Right ventricle myocardium inferior (tissue), 1 donor: ENCODE measurements at places on chromosomes 5 and 9. TPM values are rescaled to one million over a fixed set of nuclear protein-coding genes. Genes with fewer than 3 reads are reported as not detected.
A peak's percentile ranks its signal among the peaks of the same experiment; 100 is the strongest.

DNA sequence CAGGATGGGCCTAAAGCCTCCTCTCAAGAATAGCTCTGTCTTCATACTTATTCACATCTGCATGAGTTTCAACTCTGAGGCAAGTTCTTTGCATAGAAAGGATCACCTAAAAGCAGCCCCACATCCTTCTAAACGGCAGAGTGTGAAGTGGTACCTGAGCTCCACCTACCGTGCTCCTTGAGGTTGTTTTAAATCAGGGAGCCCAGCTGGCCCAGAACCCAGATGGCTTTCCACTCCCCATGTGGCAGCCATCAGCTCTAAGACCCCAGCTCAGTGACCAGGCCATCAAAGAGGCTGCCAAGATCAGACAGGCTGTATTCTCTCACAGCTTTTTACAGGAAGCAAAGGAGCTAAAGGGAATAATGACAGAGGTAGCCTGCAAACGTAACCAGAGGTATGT is 299.3 kb downstream of the RASEF start:
- DNase-seq, result no peak

- DNase-seq, result peak; percentile 13
Observed at GRCh38 chr9:121771418-121771817, 120.0 kb downstream of the DAB2IP start.

DNA sequence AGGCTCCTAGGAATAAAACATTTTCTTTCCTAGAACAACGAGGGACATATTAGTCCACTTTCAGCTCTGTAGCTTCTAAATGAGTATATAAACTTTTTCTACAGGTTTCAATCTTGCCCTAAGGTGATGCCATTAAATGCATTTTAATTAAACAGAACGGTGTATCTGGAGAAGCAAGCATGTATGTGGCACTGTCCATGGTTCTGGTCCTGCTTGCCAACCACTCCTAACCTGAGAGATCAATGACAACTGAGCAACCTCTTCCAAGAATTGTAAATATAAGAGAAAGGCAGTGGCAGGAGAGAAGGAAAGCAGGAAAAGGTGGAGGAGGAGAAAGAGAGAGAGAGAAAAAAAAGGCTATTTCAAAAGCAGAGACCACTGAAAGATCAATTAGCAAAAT is 95.6 kb upstream of the SPOCK1 start:
- no peak for DNase-seq

GMCL2 gene
- not detected for total RNA-seq

- DNase-seq, result no peak
Observed at GRCh38 chr9:9215050-9215449, 1397.8 kb downstream of the PTPRD start.

DNA sequence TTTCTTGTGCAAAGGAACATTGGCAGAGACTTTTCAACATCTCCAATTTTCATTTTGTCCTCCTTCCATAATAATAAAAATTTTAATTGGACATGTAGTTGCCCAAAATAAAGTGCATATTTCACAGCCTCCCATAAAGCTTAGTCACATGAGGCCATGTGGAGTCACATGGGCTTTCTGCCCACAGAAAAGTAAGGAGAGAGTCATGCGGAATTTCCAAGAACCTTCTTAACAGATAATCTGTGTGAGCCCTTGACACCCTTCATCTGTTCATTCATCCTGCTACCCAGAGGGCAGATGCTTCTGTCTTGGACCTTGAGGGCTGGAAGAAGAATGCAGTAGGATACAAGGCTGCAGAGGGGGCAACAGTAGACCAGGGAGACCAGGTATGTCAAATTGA is 60.7 kb downstream of the APTX start:
- no peak for DNase-seq

DNA sequence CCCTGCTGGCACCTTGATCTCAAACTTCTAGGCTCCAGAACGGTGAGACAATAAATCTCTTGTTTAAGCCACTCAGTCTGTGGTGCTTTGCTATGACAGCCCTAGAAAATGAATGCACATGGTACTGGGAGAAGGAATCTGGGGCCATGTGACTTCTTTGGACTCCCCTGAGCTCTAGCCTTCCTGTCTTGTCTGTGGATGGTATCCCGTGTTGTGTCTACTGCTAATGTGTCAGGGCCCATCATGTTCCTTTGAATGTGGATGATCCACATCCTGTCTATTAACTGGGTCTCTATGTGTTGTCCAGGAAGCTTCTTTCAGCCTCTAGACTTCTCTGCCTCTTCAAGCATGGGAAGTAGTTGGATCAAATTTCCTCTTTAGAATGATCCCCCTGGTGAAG is 25.1 kb downstream of the IL7R start:
- no peak for DNase-seq

DNA sequence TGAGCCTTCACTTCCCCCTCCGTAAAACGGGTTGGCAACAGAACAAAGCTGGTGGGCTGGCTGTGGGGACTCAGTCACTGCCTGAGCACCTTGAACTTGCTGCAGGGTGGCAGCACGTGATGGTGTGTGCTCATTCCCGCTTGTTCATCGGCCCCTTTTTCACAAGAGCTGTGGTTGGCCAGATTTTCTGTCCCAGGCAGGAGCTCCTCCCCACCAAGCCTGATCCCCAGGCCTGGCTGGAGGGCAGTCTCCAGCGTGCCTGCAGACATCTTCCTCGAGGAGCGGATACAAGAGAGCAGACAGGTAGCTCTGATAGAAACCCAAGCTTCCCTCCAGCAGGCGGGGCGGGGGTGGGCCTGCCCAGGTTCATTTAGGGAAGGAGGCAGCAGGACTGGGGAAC is 61.9 kb upstream of the ORM1 start:
- no peak for DNase-seq

GAPT gene
- 0.92 TPM for total RNA-seq

C9 gene
- not detected for total RNA-seq

DNA sequence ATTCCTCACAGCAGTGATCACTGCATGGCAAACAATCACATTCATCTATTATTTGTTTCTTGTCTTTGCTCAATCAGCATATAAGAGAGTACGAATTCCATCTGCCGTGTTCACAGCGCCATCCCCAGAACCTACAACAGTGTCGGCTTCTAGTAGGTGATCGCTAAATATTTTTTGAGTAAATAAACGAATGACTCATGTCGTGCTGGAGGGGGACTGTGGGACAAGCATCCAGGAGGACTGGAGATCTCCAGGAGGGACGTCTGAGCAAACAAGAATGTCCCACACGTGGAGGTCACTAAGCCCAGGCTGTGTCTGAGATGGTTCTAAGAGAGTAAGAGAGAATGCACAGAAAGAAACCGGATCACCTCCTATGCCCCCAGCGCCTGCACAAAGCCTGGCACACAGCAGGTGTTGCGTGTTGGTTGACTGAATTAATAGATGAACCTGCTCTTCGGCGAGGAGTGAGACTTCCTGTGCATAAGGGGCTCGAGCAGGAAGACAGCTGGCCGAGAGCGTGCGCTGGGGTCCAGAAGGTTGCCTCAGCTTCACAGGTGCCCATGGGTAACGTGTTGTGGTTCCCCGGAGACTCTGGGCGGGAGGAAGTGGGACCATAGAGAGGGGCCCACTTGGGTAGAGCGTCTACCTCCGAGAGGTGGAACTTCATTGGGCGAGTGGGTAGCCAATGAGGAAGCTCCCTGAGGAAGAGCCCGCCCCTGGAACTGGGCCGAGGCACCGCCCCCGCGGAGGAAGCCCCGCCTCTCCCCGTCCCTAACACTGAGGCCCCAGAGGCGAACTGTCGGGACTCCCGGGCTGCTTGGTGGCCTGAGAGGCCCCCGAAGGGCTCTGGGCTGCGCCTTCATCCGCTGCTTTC is 193.0 kb downstream of the MELK start:
- DNase-seq, result peak; percentile 75

TPPP gene
- total RNA-seq, result 34.5 TPM

DNA sequence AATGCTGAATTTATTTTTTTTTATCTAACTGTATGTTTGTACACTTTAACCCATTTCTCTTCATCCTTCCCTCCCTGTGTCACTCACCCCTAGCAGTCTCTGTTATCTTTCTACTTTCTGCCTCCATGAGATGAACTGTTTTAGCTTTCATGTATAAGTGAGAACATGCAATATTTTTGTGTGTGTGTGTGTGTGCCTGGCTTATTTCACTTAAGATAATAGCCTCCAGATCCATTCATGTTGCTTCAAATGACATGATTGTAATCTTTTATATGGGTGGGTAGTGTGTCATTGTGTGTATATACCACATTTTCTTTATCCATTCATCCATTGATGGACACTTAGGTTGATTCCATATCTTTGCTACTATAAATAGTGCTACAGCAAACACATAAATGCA is 1023.9 kb downstream of the TLE1 start:
- no peak for DNase-seq

DNA sequence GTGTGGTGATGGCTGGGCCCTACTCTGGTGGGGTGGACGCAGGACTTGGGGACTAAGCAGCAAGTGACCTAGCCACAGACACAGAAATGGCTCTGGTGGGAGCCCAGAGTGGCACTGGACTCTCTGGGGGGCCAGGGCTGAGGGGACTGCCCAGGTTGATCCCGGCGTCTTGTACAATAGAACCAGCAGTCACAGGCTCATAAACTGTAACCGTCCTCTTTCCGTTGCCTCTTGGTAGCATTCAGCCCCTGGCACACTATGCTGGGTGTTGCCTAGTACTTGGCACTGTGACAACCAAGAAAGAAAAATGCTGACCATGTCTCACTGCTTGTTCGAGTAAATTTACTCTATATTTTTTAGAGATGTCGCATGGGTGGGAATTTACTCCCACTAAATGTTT is 80.5 kb downstream of the DAB2IP start:
- no peak for DNase-seq

DNA sequence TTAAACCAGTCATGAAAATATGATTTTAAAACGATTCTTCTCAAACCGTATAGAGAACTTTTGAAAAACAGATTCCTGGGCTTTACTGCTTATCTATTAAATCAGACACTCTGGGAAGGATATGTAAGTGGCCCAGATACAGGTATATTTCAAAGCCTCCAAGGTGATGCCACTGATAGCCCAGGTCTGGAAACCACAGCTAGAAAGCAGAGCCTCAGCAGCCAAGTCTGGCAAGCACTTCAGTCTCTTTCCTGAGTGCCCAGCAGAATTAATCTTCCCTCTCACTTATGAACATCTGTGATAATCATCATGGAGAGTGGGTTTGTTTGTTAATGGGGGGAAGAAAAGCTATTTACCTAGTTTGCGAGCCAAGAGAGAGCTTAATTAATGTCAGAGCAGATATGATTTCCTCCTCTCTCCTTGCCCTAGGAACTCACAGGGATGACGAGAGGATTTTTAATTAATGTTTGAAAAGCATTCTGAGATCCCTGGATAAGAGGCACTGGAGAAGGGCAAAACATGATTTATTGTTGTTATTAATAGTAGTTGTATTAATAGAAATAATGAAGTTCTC is 368.4 kb downstream of the TLE1 start:
- DNase-seq, result no peak

GRCh38 chr5:173953528-173954090 is 35.4 kb upstream of the C5orf47 start:
- no peak for DNase-seq

DNA sequence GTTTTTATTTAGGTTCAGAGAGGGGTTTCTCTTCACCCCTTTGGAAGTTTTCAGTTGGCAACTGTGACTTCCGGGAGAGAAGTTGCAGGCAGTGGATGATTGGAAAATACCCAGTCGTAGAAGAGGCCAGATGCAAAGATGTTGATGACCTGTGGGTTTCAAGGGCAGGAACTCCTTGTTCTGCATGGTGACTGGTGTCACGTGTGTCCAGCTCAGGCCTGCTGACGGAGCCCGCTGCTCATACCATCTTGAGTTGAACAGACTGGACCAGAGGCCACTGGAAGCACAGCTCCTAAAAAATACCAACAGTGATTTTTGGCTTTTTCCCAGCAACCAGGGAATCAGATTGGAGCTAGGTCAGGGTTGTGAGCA is 243.9 kb upstream of the KLF4 start:
- DNase-seq, result no peak

PCDHGA12 gene
- 6.5 TPM for total RNA-seq

PHYKPL gene
- 34.5 TPM for total RNA-seq

DNA sequence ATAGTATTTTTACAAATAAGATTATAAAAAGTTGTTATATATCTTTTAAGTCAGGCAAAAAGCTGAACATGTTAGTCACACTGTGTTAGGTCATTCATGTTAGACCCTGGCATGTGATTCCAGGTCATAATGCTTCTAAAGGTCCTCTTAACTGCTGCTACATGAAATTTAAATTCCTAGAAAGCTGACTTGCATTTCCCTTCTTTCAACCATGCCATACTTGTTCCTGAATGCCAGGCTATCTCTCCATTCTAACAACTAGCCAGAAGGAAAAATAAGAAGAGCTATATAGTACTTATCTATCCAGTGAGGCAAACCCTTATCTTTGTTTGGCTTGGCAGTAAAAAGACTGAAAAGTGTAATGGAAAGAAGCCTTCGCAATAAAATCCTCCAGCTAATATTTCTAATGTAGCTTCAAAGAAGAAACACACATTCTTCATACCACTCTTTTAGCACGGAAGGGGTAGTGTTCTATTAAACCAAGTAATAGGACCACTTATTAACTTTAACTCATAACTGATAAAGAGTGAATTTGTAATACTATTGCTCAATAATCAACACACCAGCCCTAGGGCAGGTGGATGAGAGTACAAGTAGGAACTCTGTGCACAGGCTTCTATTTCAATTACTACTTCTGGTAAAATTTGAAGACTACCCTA is 310.2 kb downstream of the PDE4D start:
- no peak for DNase-seq

GRCh38 chr9:127155314-127155960 is 33.0 kb upstream of the ANGPTL2 start:
- no peak for DNase-seq

DNA sequence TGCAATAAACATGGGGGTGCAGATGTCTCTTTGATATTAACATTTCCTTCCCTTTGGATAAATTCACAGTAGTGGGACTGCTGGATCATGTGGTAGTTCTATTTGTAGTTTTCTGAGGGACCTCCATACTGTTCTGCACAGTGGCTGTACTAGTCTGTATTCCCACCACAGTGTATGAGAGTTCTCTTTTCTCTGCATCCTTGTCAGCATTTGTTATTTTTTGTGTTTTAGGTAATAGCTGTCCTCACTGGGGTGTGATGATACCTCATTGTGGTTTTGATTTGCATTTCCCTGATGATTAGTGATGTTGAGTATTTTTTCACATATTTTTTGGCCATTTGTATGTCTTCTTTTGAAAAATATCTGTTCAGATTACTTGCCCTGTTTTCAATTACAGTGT is 562.5 kb downstream of the CSNK1G3 start:
- no peak for DNase-seq

- no peak for DNase-seq
Observed at GRCh38 chr9:123218831-123219230, 49.6 kb downstream of the STRBP start.

- DNase-seq, result no peak
Observed at GRCh38 chr5:134148316-134148715, 28.4 kb downstream of the SKP1 start.

GRCh38 chr5:73826301-73827105 is 200.5 kb downstream of the ARHGEF28 start:
- no peak for DNase-seq

MYOZ3 gene
- 5.5 TPM for total RNA-seq
